Ammon's horn (tissue), 1 donor: ENCODE measurements at places on chromosomes 1 and 21.
A peak's percentile ranks its signal among the peaks of the same experiment; 100 is the strongest.

DNA sequence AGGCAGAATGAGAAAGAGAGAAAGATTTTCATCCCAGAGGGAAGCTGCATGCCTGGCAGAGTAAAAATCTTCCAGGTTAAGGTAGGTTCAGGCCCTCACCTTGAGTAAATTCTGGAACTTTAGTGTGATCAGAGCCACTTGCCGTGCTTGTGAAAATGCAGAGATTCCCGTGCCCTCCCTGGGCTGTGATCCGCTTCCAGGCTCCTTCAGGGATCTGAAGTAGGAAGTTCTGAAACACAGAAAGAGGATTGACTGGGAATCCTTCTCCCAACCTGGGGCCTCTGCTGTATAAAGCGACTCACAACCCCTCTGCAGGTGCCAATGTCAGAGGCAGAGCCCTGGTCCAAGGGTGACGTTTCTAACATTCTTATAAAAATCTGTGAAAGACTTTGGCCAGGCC lies 26.6 kb downstream of the NUAK2 start:
- DNase-seq = no peak

DNA sequence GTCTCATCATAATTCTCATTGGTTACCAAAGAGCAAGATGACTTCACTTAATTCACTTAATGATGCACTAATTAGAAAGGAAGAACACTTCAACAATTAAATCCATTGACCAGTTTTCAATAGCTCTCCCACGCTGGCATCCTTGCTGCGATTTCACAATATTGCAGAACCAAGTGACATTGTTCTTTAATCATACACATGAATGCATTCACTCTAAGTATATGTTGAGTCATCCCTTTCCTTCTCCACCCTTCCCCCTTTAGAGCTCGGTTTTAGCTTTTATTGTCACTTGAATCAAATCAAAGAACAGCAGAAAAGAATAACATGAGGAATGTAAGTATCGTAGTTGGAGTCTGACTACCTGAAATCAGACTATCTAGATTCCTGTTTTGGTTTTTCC lies 233.6 kb upstream of the FMN2 start:
- DNase-seq = no peak

GRCh38 chr1:179151908-179152682 lies 70.2 kb downstream of the TOR3A start:
- no peak for DNase-seq

DNA sequence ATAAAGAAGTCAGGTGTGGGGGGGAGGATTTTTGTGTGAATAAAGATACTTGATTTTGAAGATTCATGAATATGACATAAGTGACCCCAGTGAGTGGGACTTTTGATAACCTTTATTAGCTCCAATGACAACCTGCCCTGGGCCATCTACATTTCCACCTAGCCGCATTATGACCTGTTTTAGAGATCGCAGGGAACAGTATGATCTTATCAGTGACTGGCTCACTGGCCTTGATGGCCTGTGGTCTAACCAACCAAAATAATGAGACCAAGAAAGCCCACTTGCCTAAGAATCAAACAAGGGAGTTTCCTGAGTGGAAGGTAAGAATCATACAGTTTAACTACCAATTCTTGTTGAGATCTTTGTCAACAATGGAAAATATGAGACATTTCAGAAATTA lies 1.8 kb downstream of the ELAPOR1 start:
- no peak for DNase-seq

DNA sequence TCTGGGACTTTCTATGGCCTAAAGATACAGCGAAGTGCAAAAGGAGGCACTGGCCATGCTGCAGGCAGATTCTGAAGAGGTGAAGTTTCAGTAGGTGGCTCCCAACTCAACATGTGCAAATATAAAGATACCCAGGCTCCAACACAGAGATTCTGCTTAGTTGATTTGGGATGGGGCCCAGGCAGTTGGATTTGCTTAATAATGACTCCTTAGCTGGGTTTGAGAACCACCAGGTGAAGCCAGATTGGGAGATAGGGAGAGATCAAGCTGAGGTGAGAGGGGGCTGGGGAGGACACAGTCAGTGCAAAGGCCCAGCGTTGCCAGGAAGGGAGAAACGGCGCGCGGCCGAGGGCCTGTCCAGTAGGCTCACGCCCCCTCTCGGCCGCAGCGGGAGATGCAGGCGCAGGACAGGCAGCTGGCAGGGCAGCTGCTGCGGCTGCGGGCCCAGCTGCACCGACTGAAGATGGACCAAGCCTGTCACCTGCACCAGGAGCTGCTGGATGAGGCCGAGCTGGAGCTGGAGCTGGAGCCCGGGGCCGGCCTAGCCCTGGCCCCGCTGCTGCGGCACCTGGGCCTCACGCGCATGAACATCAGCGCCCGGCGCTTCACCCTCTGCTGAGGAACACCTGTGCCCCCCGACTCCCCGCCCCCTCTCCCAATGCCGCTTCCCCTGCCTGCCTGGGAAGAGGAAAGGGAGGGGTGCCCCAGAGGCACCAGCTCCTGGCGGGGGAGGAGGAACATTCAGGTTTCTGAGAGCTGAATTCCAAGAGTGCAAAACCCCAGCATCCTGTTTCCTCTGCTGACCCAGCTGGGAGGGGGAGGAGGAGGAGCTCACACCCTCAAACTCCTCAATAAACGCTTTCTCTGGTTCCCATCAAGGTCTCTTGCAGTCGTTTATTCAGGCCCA lies 1.2 kb downstream of the FAM167B start:
- DNase-seq = peak; percentile 52

GRCh38 chr1:91817211-91817905 lies 68.6 kb downstream of the TGFBR3 start:
- no peak for DNase-seq

- DNase-seq = peak; percentile 89
Observed at GRCh38 chr1:205354259-205355074, 2.3 kb downstream of the KLHDC8A start.

DNA sequence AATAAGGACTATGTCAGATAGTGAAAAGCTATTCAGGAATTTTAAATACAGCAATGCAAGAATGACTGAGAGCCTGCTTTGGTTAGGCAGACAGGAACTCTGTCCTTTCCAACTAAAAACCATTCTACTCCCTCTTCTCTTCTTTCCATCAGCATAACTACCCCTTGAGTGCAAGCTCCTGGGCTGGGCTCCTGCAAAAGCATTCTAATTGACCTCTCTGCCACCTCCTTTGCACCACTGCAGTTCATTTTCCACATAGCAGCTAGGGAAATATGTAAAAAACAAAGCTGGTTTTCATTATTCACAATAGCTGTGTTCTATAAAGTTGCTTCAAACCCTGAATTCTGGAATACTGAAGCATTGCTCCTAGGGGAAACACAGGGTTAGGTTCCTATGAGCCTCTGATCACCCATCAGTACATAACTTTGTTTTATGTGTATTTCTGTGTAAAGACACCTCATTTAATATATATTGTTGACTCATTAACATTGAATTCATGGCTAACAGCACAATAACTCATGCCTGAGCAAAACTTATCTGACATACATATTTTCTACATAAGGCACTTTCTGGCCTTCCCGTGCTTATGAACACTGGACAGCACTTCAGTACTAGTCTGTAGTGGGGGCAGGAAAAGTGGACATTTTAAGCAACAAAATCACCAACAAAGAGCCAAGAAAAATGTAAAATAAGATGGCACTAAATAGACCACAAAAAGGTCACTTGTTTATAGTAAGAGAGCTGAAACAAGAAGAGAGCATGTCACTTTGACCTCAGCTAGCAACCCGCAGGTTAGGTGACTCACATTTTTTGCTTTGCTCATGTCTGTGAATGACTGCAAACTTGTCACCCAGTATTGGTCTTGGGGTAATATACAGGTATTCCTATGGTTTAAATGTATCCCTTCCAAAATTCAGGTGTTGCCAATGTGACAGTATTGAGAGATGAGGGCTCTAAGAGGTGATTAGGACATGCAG lies 57.9 kb upstream of the IRF2BP2 start:
- DNase-seq = no peak

DNA sequence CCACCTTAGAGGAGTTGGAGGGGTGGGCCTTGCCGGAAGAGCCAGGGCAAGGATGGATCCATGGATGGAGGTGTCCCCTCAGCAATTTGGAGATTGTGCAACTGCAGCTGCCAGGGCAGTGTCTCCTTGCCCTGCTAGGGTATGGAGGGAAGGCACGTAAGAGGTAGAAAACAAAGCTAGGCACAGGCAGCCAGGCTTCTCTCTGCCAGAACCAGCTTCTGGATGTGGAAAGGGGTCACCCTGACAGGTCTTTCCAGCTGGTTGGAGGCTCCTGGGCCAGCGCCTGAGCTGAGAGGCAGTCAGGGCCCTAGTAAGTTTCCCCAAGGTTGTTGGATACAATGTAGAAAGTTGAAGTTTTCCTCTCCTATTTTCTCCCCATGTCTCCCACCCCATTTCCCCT lies 15.2 kb upstream of the SLC25A34 start:
- DNase-seq = no peak

GRCh38 chr1:42372796-42373195 lies 7.8 kb upstream of the RIMKLA start:
- no peak for DNase-seq

DNA sequence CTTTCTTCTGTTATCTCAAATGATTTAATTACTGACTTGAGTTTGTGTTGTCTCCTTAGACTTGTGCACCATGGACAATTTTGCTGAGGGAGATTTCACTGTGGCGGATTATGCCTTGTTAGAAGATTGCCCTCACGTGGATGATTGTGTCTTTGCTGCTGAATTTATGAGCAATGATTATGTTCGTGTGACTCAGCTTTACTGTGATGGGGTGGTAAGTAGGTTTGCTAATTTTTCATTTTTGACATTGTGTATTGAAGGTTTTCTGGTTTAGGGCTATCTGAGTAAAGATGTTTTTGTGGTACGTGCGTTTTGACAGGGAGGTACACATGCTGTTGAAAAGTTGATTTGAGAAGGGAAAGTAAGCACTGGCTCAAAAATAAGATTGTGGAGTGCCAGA lies 14.1 kb downstream of the TTC3 start:
- DNase-seq = peak; percentile 75

DNA sequence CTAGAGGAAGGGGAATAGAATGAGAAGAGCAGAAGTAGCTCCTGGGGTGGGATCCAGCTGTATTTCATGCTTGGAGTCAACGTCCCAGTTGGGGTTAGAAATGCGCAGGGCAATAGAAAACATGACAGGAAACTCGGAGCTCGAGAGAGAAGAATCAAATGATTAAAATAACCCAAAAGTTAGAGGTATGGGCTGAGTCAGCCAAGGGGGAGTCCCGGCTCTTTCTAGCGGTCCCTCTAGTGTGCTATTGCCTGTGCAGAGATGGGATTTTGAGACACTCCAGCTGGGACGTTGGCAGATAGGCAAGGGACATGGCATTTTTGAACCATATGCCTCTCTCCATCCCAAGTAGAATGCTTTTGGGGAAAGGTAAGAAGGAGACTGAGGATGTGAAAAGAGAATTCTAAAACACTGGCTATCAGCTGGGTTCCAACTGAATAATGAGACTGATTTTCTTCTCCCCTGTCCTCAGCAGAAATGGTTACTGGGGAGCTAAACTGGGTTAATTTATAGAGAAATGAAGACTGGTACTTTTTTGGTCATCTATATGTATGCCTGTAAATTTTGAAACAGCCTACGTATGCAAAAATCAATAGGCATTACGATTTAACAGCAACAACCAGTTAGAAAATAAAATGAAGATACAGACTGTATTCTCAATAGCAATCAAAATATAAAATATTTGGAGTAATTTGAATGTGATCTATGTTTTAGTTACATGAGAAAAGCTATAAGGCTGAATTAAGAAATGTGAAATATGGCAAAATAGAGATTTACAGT lies 7.0 kb upstream of the VPS26C start:
- no peak for DNase-seq

- no peak for DNase-seq
Observed at GRCh38 chr1:3266870-3267549, 187.5 kb upstream of the ARHGEF16 start.

GRCh38 chr1:161803181-161803580 lies 37.1 kb downstream of the ATF6 start:
- DNase-seq = no peak

DNA sequence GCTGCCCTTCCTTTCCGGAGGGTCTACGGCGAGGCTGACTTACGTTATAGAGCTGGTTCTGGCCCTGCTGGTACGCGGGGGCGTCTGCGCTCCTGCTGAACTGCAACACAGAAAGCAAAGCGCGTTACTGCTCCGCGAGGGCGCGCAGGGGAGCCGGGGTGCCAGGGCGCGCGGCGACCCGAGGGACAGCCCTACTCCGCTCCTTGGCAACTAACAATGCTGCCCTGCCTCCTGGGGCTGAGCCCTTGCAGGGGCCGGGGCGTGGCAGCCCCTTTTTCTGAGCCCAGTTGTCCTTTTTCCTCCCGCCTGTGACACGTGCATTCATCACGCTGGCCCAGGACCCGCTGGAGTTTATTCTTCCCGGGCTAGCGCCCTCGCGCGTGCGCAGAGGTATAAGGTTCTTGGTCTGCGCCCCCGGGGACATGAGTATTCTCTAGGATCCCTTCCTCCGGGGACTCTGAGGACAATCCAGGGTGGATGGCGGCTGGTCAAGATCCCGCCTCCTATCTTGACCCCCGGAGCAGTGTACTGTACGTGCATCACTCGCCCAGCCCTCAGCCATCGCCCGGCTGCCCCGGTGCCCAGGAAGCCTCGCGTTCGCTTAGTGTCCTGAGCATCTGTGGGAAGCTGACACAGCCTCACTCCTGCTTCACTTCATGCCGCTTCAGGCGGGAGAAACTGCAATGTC lies 78.9 kb downstream of the CD247 start:
- DNase-seq = peak; percentile 51

DNA sequence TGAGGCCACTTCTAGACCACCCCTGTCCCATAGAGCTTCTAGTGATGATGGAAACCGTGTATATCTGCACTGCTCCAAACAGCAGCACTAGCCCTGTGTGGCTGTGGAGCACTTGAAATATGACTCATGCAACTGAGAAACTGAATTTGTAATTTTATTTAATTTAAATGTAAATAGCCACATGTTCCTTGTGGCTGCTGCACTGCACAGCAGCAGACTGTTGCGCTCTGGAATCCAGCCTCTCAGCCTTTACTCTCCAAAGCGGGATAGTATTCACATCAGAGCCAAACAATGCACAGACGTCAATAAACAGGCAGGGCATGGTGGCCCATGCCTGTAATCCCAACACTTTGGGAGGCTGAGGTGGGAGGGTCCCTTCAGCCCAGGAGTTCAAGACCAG lies 12.0 kb downstream of the CAPN2 start:
- DNase-seq = no peak

GRCh38 chr1:17080880-17081279 lies 27.0 kb upstream of the SDHB start:
- no peak for DNase-seq

DNA sequence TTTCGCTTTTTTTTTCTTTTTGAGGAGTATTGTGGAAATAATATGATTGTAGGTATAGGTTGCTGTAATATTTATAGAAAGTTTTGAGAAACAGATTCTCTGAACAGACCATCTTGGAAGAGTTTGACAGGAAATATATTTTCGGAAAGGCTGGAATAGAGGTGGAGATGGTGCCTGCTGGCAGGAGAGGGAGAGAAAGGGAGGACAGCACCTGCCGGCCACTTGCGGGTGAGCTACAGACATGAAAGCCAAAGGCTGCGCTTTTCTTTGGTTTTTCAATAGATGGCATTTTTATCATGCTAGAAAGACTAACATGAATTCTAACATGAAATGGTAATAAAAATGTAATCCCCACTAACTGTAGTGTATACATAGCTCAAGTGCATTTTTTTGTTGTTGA lies 82.1 kb downstream of the CAMTA1 start:
- no peak for DNase-seq
